ENCODE measurements at places on chromosomes 2 and 18.

DNA sequence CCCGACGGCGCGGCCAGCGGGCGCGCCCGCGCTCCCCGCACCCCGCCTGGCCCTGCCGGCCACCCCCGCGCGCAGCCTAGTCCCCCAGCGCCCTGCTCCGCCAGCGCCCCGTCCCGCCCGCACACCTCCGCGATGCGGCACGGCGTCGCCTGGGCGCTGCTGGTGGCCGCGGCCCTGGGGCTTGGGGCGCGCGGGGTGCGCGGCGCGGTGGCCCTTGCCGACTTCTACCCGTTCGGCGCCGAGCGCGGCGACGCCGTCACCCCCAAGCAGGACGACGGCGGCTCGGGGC, 232 bp downstream of the SNED1 start:
- peaks cover 12% of the 10 kb centered on the region for H3K36me3 ChIP-seq
- H3K4me1 ChIP-seq: peaks cover 31% of the 10 kb centered on the region
- DNase-seq: no peak
- H3K27ac ChIP-seq: no peak overlapping the region
- peaks cover 10% of the 10 kb centered on the region for H3K27me3 ChIP-seq
- H3K4me3 ChIP-seq: peak overlapping the region; percentile 57

GRCh38 chr18:12907258-12907925, 23.4 kb upstream of the PTPN2 start:
- peaks cover 5% of the 10 kb centered on the region for H3K36me3 ChIP-seq
- no peak overlapping the region for H3K4me3 ChIP-seq
- peaks cover 8% of the 10 kb centered on the region for H3K4me1 ChIP-seq

DNA sequence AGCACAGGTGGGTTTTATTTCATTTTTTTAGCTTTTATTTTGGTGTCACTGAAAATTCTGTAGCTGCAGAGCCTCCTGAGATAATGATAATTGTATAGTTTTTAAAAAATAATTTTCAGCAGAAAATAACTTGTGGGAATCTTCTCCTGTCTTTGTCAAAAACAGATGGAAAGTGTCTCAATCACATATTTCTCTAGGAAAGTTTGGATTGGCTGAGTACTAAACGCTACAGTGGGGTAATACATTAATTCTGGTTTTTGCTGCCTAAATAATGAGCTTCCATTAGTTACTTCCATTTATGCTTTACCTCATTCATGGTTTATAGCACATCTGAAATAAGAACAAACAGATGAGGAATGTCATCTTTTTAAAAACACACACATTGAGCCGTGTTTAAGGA, 2.2 kb downstream of the TWIST2 start:
- no peak for DNase-seq
- peaks cover 28% of the 10 kb centered on the region for H3K4me1 ChIP-seq
- peaks cover 42% of the 10 kb centered on the region for H3K36me3 ChIP-seq
- H3K4me3 ChIP-seq: no peak overlapping the region
- H3K27ac ChIP-seq: no peak overlapping the region
- H3K27me3 ChIP-seq: no peaks in the 10 kb centered on the region

DNA sequence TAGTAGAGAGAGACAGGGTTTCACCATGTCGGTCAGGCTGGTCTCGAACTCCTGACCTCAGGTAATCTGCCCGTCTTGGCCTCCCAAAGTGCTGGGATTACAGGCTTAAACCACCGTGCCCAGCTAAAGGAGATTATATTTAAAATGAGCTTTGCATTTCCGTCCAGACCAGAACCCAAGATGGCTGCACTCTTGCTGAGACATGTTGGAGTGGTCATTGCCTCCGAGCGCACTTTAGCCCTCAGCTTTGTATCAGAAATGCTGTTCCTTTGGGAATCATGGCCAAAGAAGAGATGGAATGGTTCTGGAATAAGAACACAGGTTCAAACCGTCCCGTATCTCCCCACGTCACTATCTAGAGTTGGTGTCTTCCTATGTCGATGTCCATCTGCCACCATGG, 3.4 kb downstream of the UBXN2A start:
- H3K4me3 ChIP-seq: no peak overlapping the region
- H3K36me3 ChIP-seq: no peaks in the 10 kb centered on the region
- DNase-seq: no peak
- H3K4me1 ChIP-seq: peaks cover 11% of the 10 kb centered on the region

- DNase-seq: no peak
- H3K4me3 ChIP-seq: no peak overlapping the region
- H3K27me3 ChIP-seq: peaks cover 3% of the 10 kb centered on the region
- no peak overlapping the region for H3K27ac ChIP-seq
- no peaks in the 10 kb centered on the region for H3K36me3 ChIP-seq
Observed at GRCh38 chr2:42566025-42566424, 2.4 kb upstream of the MTA3 start.

DNA sequence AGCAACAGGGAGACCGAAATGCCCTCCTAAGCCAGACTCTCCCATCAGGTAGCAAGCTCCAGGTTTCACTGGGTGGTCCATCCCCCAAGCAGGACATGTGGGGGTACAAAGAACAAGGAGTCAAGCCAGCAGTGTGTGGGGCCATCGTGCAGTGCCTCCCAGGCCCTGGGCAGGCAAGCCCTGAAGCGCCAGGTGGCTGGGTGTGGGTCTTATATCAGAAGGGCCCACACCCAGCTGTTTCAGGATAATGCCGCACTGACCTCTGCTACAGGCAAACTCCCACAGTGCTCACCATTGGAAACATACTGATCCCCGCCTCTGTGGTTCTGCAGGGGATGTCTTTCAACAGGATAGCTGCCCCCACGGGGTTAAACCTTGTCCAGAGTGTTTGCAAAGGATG, 174.2 kb upstream of the SMAD2 start:
- no peaks in the 10 kb centered on the region for H3K36me3 ChIP-seq
- peaks cover 2% of the 10 kb centered on the region for H3K4me1 ChIP-seq
- peaks cover 65% of the 10 kb centered on the region for H3K27me3 ChIP-seq
- no peak for DNase-seq
- no peak overlapping the region for H3K4me3 ChIP-seq

- no peak overlapping the region for H3K4me3 ChIP-seq
- H3K4me1 ChIP-seq: peaks cover 9% of the 10 kb centered on the region
- no peak for DNase-seq
- peaks cover 23% of the 10 kb centered on the region for H3K27me3 ChIP-seq
- H3K36me3 ChIP-seq: no peaks in the 10 kb centered on the region
Observed at GRCh38 chr2:44296653-44297052, 21.4 kb downstream of the SLC3A1 start.

DNA sequence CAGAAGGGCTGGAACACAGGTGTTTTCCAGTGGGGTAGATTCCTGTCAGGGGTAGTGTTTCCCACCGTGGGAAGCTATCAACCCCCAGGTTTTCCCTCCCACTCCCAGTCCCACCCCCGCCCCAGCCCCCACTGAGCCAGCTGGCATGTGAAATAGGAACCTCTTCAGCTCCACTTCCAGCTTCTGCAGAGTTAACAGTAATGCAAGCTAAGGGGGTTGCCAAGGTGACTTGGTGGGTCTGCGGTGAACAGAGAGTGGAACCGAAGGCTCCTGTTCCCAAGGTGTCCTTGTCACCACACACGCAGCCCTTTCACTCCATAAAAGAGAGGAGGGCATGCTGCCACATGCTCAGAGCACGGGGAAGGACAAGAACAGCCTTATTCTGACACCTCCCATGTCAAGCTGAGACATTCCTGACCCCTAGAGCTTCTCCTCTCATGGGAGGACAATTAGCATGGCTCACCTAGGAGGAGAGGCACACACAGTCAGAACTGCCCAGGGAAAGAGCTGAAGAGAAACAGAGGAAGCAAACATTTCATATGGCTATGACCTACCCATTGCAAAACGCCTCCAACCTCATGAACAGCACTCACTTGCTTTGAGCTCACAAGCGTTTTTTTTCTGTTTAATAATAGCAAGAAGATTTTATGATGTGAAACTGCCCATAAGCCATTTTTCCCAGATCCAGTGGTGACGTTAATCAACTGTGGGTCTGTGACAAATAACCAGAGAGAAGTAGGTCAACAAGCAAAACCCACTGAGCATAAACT, 39.8 kb upstream of the TBC1D8 start:
- no peak for DNase-seq
- H3K4me1 ChIP-seq: no peaks in the 10 kb centered on the region
- H3K27me3 ChIP-seq: peaks cover 19% of the 10 kb centered on the region
- H3K36me3 ChIP-seq: no peaks in the 10 kb centered on the region
- no peak overlapping the region for H3K4me3 ChIP-seq

- peaks cover 26% of the 10 kb centered on the region for H3K36me3 ChIP-seq
- no peak for DNase-seq
- peaks cover 5% of the 10 kb centered on the region for H3K4me1 ChIP-seq
- no peaks in the 10 kb centered on the region for H3K27me3 ChIP-seq
Observed at GRCh38 chr2:58047373-58047935, 848 bp downstream of the VRK2 start.

- H3K4me3 ChIP-seq: no peak overlapping the region
- H3K4me1 ChIP-seq: peaks cover 8% of the 10 kb centered on the region
- H3K27me3 ChIP-seq: no peaks in the 10 kb centered on the region
- no peak overlapping the region for H3K27ac ChIP-seq
- peak; percentile 84 for DNase-seq
Observed at GRCh38 chr2:232592772-232593395, 40.5 kb upstream of the EFHD1 start.

GRCh38 chr2:24409171-24409570, 48.8 kb upstream of the ITSN2 start:
- DNase-seq: no peak
- H3K27me3 ChIP-seq: peaks cover 6% of the 10 kb centered on the region
- H3K36me3 ChIP-seq: no peaks in the 10 kb centered on the region
- H3K4me3 ChIP-seq: no peak overlapping the region

GRCh38 chr2:108979461-108979860, 9.6 kb downstream of the EDAR start:
- peak overlapping the region; percentile 80 for H3K27ac ChIP-seq
- H3K36me3 ChIP-seq: no peaks in the 10 kb centered on the region
- peaks cover 23% of the 10 kb centered on the region for H3K4me1 ChIP-seq
- DNase-seq: no peak
- no peak overlapping the region for H3K4me3 ChIP-seq

DNA sequence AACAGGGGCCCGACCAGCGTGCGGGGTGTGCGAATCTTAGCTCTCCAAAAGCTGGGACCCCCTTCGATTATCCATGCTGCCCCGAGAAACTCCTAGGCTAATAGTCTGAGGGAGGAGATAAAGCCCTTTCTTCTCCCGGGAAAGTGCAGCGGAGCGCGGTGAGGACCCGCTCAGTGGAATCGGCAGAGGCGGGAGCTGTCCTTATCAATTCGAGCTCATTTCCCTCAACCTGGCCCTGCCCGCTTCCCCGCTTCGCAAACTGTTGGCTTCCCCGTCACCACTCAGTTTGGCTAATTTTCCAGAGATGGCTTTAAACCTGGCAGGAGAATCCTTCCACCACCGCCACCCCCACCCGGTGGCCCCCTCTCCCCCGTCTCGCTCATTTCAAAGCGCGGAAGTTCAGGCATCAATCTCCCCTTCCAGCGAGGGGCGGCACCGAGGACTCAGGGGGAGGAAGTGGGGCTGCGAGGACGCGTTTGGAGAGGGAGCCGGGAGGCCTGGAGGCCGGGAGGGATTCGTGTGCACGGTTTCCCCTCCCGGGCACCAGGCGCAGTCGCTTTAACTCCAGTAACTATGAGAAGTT, 1.6 kb downstream of the KLHL14 start:
- peaks cover 25% of the 10 kb centered on the region for H3K4me1 ChIP-seq
- H3K27me3 ChIP-seq: peaks cover 55% of the 10 kb centered on the region
- H3K4me3 ChIP-seq: peak overlapping the region; percentile 61
- H3K36me3 ChIP-seq: no peaks in the 10 kb centered on the region
- DNase-seq: peak; percentile 41

DNA sequence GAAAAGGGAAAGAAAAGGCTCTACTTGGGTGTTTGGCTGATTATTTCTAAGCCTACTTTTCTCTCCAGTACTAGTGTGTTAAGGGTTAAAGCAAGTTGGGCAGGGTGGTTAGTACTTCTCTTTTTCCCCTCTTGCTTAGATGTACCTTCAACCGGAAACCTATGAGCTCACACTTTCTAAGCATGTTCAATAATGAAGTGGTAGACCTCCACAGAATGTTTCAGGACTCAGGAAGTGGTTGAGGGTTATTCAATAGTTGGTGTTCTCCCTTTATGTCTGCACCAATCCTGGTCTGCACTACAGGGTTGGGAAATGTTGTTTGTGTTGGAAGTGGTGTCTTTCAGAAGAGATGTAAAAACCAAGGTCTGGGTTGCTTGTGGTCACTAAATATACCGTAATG, 137.1 kb downstream of the ZEB2 start:
- H3K27ac ChIP-seq: no peak overlapping the region
- H3K36me3 ChIP-seq: no peaks in the 10 kb centered on the region
- no peak for DNase-seq
- no peaks in the 10 kb centered on the region for H3K4me1 ChIP-seq
- H3K4me3 ChIP-seq: no peak overlapping the region
- no peaks in the 10 kb centered on the region for H3K27me3 ChIP-seq

DNA sequence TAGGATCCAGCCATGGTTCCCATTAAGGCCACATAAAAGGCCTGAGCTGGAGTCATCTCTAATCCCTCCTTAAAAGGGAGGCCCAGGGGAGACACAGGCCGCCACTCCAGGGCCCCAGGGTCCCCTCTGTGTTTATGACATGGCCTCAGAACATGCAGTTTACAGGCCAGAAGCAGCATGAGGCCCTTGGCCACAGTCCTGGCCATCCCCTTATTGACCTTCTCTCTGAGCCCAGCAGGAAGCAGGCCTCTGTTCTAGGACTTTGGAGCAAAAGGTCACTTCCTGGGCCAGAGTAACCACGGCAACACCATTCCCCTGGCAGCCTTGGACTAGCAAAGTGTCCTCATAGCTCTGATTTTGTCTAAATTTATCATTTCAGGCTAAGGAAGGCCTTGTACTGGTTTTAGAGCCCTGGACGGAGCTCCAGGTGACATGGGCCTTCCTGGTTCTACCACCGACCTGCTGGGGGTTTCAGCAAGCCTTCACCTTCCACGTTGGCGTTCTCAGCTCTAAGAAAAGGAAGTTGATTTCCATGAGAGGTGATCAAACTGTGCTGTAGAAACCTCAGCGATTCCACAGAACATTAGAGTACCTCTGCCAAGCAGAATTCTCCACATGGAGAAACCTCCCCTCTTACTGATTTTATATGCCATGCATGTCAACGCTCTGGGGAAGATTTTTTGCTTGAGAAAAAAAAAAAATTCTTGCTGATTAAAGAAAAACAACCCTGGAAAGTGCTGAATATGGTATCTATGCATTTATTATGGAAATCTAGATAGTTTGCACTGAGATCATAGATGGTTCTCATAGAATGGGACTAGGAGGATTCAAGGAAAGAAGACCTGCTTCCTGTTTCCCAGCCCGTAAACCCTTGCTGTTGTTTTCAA, 53.7 kb downstream of the HS1BP3 start:
- DNase-seq: peak; percentile 94
- peaks cover 47% of the 10 kb centered on the region for H3K4me1 ChIP-seq
- H3K4me3 ChIP-seq: no peak overlapping the region
- H3K36me3 ChIP-seq: no peaks in the 10 kb centered on the region
- H3K27ac ChIP-seq: no peak overlapping the region

- H3K36me3 ChIP-seq: no peaks in the 10 kb centered on the region
- peaks cover 22% of the 10 kb centered on the region for H3K4me1 ChIP-seq
- H3K27me3 ChIP-seq: no peaks in the 10 kb centered on the region
- H3K4me3 ChIP-seq: peak overlapping the region; percentile 84
Observed at GRCh38 chr18:77131652-77132368, 773 bp downstream of the MBP start.
